ENCODE measurements at places on chromosomes 2 and 18.

DNA sequence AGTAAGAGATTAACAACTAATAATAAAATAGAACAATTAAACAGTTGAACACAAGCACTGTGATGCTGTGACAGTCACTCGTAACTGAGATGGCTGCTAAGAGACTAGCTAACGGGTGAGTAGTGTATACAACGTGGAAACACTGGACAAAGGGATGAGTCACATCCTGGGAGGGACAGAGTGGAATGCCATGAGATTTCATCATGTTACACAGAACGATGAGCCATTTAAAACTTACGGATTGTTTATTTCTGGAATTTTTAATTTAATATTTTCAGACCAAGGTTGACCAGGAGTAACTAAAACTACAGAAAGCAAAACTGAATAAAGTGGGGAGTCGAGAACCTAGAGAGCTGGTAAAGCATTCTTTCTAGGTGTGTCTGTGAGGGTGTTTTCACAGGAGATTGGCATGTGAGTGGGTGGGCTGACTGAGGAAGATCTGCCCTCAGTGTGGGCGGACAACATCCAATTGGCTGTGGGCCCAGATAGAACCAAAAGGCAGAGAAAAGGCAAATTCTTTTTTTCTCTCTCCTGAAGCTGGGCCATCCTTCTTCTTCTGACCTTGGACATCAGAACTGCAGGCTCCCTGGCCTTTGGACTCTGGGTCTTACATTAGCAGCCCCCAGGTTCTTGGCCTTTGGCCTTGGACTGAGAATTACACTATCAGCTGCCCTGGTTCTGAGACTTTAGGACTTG lies 14.6 kb downstream of the TMSB10 start:
- DNase-seq: no peak

- DNase-seq: no peak
Measured at GRCh38 chr18:10950876-10951630, 198.3 kb downstream of the PIEZO2 start.

GRCh38 chr2:149448315-149448714 lies 117.9 kb downstream of the LYPD6 start:
- DNase-seq: no peak

DNA sequence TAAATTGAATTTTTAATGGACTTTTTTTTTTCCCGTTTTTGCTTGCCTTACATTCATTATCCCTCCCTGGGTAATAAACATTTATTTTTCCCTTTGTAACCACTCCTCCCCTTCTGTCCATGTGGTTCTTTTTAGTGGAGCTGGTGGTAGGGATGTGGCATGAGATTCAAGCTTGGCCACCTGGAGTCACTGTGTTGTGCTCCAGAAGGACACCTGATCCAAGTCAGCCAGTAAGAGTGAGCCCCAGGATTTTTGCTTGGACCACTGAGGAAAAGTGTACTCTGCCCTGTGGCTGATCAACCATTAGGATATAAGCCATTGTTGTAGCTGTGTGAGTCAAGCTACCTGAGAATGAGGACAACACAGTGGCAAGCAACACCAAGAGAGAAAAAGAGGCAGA lies 11.1 kb upstream of the ACTR3 start:
- DNase-seq: no peak

DNA sequence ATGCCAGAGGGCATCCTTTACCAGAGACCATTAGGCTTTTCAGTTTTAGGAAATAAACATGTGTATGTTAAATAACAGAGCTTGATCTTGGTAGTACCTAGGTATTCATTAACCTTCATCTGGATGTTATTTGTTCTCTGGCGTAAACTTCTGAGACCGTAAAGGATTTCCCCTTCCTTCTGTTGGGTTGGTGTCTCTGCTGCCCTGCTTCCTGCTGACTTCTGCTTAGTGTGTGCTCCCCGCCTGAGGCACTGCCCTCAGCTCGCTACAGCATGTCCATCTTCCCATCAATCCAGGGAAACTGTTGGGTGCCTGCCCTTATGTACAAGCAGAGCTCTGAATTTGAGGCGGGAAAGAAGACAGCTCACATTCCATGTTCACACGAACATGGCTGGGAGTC lies 177.9 kb downstream of the TPGS2 start:
- no peak for DNase-seq

Measured in activated CD8-positive, alpha-beta memory T cell treated with anti-CD3 and anti-CD28 coated beads, Interleukin-2, amount 10 ng/mL, durations not matched to agents 7 days and 5 days (primary cell).